ENCODE measurements at places on chromosomes 12 and 14. TPM values are rescaled to one million over a fixed set of nuclear protein-coding genes. Genes with fewer than 3 reads are reported as not detected.

Gene HOTAIR
- total RNA-seq: 13.4 TPM

Gene BCDIN3D
- 5.1 TPM for total RNA-seq

Gene PLEK2
- 18.8 TPM for total RNA-seq

Gene EIF4B
- 559 TPM for total RNA-seq

Gene KRT80
- total RNA-seq: 78.6 TPM

Gene ASIC1
- 1.6 TPM for total RNA-seq

Gene DNAH10
- total RNA-seq: 1.2 TPM

Gene C14orf180
- total RNA-seq: 3.9 TPM

Gene GPR137C
- total RNA-seq: not detected

Gene MYH6
- total RNA-seq: not detected

- no peak for DNase-seq
Observed at GRCh38 chr12:97758586-97758985, 296.0 kb downstream of the RMST start.

DNA sequence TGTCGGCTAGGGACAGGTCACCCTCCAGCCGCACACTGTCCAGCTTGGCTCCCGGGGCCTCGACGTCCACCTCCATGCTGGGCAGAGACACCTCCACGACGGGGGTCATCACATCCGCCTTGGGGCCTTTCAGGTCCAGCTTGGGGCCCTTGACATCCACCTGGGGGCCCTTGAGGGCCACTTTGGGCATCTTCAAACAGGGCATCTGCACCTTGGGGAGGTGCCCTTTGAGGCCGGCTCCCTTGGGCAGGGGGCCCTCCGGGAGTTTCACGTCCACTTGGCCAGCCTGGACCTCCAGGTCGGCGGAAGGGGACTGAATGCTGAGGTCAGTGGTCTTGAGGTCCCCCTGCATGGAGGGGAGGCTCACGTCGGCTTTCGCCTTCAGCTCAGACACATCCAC lies 17.9 kb downstream of the PLD4 start:
- DNase-seq: no peak

DNA sequence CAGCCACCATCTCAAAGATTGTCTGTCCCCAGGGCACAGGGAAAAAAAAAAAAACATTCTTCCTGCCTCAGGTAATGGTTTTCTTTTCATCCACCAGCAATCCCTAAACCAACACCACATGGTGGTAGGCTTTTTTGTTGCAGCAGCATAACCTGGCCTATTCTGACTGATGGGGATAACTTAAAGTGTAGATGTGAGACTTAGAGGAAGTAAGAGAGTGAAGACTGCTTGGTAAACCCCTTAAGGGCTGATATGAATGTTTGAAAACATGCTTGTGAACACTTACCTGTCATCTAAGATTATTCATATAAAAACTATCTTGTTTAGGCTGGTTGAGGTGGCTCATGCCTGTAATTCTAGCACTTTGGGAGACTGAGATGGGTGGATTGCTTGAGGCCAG lies 130.2 kb upstream of the RAP1B start:
- no peak for DNase-seq

DNA sequence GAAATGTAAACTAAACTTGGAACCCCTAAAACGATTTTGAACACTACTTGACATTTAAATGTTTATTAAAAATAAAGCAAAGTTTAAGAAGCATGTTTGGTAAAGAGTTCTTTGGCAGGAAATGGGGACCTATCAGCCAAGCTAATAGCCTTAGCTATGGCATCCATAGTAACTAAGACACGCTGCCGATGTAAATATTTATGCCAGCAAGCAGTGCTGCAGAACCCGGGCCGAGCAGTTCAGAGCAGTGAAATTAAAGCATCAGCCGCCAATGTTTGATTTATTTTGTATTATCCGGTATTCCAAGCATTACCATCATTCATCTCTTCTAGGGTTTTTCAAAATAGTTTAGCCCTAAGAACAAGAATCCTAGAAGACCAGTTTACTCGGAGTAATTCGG lies 61.6 kb downstream of the PPP2R5C start:
- DNase-seq: no peak

GRCh38 chr14:106308839-106309389 lies 782.5 kb downstream of the TMEM121 start:
- no peak for DNase-seq

DNA sequence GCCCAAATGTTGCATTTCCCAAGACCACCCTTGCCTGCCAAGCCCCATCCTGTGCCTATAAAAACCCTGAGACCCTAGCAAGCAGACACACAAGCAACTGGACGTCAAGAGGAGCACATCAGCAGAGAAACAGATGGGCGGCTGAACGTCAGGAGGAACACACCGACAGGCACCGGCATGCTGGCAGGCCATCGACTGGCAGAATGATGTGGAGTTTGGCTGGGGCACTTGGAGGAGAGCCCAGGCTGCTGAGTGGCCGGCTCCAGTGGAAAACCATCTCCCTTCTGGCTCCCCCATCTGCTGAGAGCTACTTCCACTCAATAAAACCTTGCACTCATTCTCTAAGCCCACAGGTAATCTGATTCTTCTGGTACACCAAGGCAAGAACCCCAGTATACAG lies 130.1 kb downstream of the SLC41A2 start:
- DNase-seq: no peak

- DNase-seq: no peak
Observed at GRCh38 chr14:64200170-64200569, 94.0 kb downstream of the ESR2 start.

- no peak for DNase-seq
Observed at GRCh38 chr12:93938317-93938716, 210.1 kb upstream of the PLXNC1 start.

DNA sequence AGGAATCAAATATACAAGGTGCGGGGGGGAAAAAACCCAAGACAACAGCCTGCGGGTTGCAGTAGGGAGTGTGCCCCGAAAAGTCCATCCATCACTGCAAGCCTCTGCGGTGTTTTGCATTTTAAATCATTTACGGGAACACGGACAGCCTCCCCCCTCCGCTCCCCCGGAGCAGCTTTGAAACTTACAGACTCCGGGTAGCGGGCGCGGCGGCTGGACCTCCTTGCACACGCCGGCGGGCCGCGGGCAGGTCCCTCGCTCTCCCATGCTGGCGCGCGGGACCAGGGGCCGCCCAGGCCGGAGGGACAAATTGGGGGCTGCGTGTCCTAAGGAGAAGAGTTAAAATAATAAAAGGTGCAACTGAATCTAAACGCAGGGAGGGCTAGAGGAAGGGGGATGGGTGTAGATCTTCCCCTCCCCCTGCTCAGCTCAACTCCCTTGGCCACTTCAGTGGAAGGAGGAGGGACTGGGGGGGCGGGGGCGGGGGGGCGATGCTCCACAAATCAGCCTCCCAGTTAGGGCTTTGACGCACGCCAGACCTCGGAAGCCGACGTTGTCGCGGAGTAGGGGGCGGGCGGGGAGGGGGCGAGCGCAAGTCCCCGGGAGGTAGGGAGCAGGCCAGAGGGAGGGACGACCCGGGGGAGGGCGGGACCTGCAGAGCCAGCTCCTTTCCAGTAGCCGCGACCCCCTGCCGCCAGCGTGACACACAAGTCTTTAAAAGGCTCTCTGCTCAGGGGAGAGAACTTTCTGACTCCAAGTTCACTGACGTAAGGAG lies at the start of gene KCNJ8:
KCNJ8 (minus strand) TSS at position 349 of the 775 bp plus-strand sequence. CDS start 1,090 bp downstream, outside the sequence.
- DNase-seq: no peak

- no peak for DNase-seq
Observed at GRCh38 chr12:132239392-132239791, 90.0 kb downstream of the GALNT9 start.

GRCh38 chr12:70652451-70652850 lies 15.2 kb upstream of the PTPRB start:
- no peak for DNase-seq

DNA sequence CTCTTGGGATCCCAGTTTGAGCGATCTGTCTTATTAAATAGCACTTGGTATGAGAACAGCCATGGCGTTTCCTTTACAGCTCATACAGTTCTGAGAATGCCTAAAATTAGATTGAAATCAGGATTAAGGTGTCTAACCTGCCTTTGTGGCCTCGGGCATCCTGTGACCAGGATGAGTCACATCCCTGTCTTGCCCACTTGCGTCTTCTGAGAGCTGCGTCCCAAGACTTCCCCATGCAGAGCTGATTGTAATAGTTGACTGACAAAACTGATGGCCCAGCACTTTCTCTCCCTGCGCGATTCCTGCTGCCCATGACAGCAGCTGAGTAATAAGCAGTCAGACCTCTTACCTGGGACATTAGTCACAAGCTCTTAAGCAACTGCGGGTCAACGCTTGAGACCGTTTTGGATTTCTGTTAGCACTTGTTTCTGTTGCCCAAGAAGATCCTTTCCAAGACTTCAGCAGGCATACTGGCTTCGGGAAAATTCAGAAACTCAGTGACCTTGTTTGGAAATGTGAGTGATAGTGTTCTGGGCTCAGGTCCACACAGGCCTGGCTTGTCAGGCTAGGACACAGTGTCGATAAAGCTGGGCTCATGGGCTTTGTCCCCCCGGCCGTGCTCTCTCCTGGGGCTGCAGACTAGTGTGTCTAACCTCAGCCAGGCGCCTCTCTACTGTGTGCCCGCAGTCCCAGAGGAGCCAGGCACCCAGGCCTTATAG lies 169.9 kb upstream of the HIF1A start:
- DNase-seq: peak; percentile 78

DNA sequence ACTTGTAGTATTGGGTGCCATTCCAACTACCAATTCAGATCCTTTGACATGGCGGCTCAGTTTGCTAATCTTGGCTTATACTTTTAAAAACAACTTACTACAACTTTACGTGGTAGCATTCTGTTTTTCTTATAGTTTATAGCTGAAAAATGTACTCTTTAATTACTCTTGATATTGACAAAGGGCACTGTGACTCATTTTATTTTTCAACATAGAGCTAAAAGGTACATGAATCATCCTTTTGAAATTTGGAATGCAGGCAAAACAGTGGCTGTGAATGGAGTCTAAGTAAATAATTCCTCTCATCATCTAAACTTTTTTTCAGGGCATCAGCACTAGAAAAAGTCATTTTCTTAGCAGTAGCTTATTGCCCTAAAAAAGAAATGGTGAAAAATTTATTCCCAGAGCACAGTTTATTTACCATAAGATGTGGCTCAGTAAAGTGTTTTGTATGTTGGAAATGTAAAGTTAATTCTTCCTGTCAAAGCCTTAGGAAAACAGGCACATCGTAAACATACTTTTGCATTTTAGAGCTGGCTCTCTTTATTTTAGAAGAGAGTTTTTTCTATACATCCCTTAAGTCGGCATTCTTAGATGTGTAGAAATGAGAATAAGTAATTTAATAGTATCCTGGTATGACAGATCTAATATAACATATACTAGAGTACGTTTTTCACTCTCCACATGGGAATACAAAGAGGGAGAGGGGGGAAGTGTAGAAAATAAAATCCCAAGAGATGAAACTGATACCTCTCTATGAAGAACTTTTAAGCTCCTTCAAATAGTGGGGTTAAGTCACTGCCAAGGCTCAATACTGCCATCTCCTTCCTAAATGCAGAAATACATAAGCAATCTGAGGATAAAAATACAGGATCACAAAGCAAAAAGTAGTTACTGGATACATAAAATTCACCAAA lies 55.2 kb downstream of the SLC25A21 start:
- no peak for DNase-seq

- no peak for DNase-seq
Observed at GRCh38 chr14:33510063-33510481, 440.8 kb downstream of the EGLN3 start.

DNA sequence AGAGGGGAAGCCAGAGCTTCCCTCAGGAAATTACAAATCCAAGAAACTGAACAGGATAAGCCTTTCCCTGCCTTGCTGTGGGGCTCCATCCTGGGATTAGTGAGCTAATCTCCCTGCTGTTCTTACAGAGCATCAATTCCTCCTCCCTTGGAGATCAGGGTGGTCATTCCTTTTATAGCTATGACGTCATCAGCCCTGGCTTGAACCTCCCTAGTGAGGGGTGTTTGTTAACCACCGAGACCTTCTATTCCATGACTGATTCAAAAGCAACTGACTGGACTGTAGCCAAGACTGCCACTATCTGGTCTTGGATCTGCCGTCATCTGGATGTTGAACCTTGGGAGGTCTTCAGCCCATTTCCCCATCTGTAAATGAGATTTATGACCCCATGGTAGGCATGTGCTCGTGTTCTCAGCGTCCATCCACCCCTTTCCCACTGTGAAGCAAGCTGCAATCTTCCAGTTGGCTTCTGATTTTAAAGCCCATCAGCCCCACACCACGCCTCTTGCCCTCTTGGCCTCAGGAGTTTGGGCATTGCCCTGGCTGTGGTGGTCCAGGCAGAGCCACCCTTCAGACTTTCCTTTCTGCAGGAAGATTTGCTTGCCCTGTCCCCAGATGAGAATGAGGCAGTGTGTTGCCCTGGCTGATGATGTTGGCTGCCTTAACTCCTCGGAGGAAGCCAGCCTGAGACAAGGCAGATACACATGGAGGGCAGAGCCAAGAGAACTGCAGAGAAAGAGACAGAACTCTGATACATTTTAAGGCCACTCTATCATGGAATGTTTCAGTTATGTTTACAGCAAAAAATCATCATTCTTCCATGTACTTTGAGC lies 59.6 kb upstream of the ACTN1 start:
- no peak for DNase-seq

DNA sequence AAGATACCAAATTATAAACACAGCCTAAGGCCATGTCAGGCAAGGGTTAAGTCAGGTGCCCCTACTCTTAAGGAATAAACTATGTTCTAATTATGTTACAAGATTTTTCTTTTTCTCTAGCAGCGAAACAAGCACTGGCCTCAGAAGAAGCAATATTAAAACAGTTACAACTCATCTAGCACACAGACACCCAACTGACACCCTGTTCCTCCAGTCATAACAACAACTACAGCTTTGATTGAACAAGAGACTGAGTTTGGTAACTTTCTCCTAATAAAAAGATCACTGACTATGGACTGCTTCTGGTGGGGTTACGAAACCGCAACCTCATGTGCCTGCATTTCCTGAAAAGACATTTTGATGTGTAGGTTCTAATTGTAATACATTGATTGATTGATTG lies 3.3 kb upstream of the DAO start:
- no peak for DNase-seq

GRCh38 chr12:29970501-29970900 lies 186.8 kb upstream of the TMTC1 start:
- no peak for DNase-seq

DNA sequence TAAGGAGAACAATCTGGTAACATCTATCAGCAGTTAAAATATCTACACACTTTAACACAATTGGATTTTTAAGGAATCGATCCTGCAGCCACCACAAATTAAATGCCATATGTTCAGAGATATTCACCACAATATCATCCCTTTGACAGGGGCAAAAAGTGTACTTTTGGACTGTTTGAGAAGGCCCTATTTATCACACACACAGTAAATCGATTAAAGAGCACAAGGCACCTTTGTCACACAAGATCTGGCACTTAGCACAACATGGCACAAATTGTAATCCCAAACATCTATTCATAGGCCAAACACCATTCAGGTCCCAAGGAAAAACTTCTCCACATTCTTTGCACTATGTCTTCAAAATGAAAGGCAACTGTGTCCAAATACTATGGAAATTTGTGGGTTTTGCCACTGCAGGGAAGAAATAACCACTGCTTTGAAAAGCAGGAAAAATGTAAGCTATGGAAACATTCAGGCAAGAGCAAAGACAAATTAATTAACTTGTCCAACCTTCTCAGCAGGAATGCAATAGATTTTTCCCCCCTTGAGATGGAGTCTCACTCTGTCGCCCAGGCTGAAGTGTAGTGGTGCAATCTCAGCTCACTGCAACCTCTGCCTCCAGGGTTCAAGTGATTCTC lies 282.5 kb upstream of the TMPO start:
- no peak for DNase-seq
